ENCODE measurements at places on chromosomes 6 and 20.

GRCh38 chr20:24722586-24722985, 226.5 kb upstream of the CST7 start:
- no peak for DNase-seq

- no peak for DNase-seq
These were observed 1080.7 kb upstream of the MAP3K7 start for GRCh38 chr6:91667596-91667995.

DNA sequence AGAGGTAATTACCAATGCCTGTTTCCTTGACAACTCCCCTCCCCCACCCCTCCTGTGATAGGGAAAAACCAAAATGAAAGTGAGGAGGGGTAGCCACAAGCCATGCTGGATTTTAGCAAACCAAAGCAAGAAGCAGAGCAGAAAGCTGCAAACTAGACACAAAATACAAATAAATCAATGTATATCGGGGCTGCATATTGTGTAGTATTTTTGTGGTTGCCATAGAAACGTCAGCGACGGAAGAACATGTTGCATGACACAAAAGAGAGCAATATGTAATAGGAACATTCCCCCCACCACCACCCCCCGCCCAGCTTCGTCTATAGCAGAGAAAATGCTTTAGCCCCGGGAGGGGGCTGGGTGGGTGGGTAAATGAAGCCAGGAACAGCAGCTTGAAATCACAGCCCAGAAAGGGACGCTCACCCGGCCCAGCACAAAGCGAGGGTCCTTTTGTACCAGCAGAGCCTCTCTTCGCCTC, 548 bp downstream of the AGPAT4 start:
- peak; percentile 40 for DNase-seq

DNA sequence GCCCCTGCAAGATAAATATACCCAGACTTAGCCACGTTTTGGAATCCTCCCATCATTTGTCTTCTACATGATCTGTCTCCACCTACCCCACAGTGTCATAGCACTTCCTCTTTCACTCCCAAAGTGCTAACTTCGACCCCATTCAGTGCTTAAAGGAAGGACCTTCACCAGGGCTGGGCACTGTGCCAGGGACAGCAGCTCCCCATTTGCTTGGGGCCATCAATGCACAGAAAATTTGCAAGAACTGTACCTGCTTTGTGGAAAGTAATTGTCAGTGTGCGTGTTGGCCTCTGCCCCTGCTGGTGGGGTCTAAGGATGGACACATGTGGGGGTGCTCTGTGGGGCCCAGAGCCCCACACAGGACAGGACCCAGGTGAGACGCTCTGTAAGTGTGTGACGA, 5.2 kb upstream of the BPIFA2 start:
- no peak for DNase-seq

DNA sequence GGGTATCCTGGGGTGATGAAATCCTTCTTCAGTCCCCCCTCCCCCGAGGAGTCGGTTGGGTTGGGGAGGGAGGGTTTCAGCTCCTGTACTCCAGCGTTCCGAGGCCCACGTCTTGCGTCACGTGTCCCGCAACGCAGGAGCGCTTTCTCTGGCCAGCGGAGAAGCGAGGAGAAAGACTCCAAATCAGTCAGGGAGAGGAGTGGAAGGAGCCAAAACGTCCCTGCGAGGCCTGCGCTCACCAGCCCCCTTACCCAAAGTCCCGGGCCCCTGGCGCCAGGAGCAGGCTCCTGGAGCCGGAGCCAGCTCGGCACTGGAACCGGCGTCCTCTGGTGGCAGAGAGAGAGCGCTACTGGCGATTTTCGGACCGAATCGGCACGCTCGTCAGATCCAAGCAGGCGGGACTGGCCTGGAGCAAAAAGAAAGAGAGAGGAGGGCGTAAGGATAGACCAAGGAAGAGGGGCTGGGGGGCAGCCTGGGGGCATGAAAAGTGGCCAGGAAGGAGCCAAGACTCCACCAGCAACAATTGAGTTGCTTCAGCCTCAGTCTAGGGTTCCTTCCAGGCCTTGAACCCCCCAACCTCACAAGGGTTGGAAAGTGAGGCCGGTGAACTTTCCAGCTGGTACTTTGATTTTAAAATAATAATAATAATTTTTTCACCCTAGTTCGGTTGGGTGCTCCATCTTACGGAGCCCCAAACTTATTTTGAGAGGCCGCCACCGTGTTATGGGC, at the start of gene GNAS:
GNAS (plus strand) TSS at position 174 of the 729 bp plus-strand sequence.
- DNase-seq, result peak; percentile 55

DNA sequence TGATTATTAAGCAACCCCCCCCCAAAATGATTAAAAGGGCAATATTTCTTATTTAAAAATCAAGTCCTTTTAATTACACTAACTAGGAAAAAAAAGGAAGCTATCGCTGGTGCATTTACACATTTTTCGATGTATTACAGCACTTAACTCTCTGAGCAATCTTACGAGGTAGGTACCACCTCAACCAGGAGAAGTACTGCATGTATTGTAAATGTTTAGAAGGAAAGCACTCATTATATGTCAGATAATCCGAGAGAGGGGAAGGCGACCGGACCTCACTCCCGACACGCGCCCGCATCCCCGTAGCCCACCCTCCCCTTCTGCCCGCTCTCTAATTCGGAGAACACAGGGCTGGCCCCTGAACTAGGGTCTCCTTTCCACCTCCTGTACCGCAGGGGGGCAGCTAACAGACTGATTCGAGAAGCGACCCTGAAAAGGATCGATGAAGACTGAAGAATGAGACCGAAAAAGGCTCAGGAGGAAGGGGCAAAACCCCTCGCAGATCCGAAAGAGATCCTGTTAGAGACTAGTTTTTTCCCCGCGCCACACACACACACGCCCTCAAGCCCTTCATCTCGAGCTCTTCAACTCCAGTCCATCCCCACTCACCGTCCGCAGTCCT, 337 bp downstream of the ESF1 start:
- DNase-seq, result no peak

DNA sequence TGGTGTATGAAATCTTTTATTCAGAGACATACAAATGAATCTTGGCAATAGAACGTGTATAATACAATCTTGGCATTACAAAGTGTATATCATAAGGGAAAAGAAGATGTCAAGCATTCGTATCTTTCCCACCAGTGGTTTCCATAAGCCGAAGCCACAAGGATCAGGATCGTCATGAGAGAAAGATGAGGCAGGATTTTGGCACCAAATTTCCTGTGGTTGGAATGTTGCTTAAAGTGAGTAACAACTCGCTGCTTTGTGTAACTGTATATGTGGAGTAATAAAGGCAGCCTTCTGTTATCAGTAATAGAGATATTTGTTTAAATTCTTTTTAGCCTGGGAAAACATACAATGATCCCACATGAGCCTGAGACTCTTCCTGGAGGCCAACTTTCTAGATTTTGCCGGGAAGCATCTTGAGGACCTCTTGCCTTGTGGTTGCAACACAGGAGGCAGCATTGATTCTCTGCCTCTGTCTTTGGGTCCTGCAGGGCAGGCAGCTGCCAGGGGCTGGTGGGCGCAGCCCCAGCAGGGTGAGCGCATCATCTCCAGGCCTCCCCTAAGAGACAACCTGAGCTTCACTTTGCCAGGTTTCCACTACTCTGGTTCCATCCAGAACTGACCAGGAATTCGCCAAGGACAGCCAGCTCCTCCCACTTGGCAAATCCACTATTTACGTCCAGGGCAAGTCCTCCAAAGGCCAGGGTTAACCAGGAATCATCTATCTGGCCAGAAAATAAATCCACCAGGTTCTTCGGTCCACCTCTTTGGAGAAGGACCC, 230.9 kb upstream of the SULF2 start:
- DNase-seq, result no peak

All from activated CD4-positive, alpha-beta T cell treated with anti-CD3 and anti-CD28 coated beads, Interleukin-2, amount 50 U/mL, for 16 hours (primary cell).